ENCODE measurements at places on chromosomes 4 and X.

DNA sequence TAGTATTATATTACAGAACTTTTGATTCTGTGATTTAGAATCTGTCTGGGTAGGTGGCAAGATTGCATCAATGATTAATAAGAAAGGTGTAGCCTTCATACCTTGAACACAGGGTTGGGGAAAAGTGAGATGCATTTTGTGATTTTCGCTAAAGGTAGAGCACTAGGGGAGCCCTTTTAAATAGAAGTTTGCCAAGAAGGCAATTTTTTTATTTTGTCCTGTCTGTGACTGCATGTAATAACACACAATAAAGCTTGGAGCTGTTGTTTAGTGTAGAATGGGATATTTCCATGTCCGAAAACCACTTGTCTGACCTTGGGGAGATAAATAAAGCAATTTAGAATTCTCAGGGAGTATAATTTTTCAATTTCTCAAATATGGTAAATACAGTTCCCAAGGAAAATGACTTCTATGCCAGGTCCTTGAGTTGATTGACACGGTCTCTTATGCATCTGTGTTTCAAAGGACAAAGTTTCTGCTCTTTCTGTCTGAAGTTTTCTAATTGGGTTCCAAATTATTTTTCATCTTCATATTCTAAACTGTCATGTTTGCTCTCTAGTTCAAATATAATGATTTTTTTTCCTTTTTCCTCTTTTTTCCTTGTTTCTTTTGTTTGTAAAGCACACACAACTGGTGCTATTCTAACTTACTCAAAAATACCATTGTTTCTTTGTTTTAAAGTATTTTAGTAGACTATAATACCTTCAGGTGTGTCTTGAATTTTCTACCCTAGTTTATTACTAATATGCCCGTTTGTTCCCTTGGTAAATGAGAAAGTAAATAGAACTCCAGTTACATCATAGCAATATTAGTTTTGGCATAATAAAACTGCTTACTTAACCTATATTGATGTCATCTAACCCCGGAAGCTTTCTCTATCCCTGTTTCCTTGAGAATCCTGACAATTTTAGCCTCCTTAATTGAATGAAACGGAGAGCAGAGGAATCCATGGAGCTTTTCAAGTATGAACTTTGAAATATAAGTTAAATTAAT lies 87.8 kb upstream of the BMPR1B start:
- DNase-seq = no peak

GRCh38 chr4:141425124-141425523 lies 204.4 kb downstream of the ZNF330 start:
- DNase-seq = peak; percentile 64

GRCh38 chr4:98682719-98683118 lies 24.3 kb upstream of the TSPAN5 start:
- DNase-seq = no peak

DNA sequence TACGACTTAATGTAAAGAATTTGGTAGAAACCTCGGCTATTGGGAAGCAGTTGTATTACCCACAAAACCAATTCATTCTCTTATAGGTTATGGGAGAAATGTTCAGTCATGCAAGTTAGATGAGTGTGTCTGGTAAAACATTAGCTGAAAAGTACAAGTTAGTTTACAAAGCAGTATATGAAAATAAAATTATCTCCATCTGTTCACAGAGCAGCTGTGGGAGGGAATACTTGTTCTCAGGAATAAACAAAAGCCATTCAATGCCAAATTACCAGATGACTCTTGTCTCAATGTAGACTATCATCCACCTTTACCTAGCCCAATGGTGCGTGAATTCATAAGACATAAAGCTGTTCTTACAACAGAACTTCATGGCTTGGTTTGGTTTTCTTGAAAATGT lies 28.6 kb downstream of the STAP1 start:
- no peak for DNase-seq

DNA sequence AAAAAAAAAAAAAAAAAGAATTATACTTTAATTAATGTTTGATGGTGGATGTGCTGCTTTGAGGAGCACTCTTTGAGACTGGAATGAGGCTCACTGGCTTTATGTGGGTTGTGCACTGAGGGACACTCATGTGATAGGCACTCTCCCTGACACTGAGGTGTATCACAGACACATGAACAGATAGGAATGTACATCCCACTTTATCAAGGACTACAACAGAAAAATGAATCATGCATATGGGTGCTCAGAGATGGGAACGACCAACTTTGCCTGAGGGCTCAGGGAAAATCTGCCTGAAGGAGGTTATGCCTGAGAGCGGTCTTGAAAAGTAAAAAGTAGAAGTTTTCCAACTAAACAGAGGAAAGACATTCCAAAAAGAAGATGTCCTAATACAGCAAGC lies 97.7 kb upstream of the RBPJ start:
- DNase-seq = peak; percentile 48

- DNase-seq = no peak
Measured at GRCh38 chrX:70969635-70970481, 39.0 kb upstream of the SLC7A3 start.

GRCh38 chr4:180828455-180829018 lies 1414.7 kb upstream of the TENM3 start:
- DNase-seq = peak; percentile 40

GRCh38 chrX:9132036-9132638 lies 98.2 kb upstream of the FAM9B start:
- no peak for DNase-seq

DNA sequence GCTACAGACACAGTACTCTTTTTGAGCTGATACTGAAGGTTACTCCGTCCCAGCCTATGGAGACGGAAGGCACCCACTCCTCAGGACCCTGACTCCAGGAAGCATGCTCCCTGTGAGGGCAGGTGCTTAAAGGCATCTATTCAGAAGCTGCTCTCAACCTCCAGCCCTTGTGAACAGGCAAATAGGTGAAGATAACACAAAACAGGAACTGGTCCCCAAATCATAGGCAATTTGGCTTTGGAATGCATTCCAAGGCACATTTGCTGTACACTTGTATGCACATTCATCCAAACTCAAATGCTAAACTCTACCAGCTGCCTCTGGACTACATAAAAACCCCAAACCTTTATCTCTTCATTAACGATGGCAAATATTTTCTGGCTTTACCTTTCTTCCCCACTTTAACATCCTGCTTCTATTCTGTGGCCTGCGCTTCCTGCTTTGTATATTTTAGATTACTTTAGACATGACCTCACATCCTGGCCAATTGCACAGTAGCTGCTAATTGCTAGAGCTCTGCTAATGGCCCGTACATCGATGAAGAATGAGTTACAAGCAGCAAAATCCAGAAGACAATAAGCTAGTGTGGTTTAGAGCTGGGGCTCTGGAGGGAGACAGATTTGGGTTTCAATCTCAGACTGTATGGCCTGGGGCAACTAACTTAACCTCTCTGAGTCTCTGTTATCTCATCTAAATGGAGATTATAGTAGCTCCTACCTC lies 3.2 kb downstream of the SEL1L3 start:
- DNase-seq = no peak

DNA sequence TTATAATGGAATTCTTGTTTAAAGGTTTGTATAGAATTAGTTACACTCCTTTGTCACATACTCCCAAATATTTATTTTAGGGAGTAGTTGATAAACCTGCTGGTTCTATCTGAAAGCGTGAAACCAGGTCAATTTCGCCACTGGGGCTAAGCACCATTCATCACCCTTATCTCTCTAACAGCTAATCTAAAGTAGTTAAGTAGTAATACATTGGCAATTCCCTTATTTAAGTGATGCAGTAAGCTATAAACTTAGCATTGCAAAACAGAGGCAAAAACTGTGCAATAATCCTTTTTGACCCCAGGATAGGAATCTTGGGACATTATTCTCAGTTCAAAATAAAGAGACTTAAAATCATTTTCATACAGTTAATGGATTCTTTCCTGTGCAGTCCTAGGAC lies 33.7 kb upstream of the PTPN13 start:
- DNase-seq = no peak

DNA sequence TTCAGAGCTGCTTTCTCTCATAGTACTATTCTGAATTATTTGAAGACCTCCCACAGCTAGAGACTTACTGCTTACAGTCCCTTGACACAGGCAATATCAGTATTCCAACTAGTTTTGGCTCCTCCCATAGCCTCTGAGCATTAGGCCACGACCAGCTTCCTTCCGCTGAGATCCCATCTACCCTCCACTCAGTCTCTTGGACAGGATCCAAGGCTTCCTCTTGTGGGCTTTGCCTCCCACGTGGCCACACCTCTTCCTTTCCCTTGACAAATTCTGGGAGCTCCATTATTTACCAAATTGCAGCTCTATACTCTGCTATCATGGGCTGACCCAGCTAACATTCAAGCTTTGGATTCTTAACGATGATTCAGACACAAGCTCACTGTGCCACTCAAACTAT lies 470.4 kb upstream of the GALNT7 start:
- no peak for DNase-seq

GRCh38 chrX:32576885-32577284 lies 634.5 kb downstream of the DMD start:
- DNase-seq = no peak

DNA sequence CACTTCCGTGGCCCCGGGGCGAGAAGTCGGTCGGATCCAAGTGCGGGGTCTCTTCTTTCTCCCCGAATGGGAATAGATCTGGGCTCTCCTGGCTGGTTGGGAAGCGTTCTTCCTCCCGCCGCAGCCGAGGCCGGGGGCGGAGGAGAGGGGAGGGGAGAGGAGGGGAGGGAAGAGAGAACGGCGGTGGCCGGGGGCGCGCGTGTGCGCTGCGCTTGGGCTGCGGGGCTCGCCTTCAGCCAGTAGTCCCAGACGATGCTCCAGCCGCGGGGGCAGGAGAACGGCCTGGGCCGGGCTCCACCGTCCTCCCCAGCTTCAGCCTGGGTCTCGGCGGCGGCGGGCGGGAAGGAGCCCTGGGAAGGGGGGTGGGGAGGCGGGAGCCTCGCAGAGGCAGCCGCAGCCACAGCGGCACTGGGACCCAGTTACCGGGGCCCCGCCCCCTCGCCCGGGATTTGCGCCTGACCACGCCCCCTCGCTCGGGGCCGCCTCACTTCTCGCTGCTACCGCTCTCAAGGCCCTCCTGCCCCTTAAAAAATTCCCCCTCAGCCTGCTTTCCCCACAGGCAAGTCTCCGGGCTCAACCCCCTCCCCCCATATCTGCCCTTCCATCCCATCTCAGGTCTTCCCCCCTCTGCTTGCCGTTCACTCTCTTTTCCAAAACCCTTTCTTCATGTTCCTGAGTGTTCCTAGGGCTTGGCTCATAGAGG lies at the start of gene FGD1:
Gene FGD1 (minus strand): TSS at position 421 of the 703 bp plus-strand sequence. CDS start 802 bp downstream, outside the sequence.
- DNase-seq = no peak

DNA sequence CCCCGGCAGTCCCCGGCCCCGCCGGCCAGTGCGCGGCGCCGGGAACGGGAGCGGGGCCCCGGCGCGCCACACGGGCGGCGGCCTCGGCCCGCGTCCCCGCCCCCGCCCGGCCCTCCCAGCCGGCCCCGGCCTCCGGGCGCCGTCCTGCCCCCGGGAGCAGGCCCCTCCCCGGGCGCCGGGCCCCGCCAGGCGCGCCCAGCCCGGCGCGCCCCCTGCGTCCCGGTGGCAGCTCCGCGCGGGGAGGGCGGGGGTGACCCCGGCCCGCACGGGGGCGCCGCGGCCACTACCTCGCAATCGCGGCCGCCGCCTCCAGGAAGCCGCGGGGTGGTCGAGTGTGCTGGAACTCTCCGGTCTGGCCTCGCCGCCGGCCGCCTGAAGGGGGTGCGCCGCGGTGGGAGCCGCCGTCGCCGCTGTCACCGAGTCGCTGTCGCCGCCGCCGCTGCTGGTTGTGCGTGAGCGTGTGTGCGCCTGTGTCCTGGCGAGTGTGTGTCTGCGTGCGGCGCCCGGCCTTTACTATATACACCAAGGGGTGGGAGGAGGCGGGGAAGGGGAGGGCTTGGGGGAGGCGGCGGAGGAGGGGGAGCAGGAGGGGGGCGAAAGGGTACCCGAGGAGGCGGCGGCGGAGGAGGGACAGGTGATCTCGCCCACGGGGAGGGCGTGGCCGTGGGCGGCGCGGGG lies at the start of gene RAI2:
Gene RAI2 (minus strand): TSS at position 488 of the 678 bp plus-strand sequence. CDS start 59,288 bp downstream, outside the sequence.
- DNase-seq = no peak

DNA sequence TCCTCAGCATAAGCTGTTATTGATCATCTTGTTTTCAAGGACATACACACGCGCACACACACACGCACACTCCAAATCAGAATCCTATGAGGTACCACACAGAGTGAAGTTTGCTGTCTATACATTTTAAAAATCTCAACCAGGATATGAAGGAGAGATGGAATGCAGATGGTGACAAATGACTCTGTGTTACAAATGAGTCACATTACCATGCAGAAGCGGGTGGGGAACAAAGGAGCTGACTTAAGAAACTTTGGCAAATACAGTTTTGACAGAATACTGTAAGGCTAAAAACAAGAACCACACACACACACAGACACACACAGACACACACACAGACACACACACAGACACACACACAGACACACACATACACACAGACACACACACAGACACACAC lies 81.7 kb downstream of the RELL1 start:
- peak; percentile 17 for DNase-seq

DNA sequence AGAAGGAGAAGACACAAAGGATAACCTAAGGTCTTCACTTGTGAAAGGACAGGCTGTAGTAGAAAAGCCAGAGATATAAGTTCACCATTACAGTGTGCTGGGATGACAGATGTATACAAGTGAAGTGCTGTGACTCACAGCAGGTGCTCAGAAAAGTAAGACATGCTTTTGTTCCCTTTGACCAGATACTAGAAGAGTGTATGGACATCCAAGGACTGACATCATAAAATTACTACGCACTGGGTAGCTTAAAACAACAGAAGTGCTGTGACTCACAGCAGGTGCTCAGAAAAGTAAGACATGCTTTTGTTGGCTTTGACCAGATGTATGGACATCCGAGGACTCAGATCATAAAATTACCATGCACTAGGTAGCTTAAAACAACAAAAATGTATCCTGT lies 61.6 kb upstream of the BTC start:
- no peak for DNase-seq

- DNase-seq = no peak
Measured at GRCh38 chr4:77624213-77624612, 18.6 kb downstream of the CXCL13 start.

All from non-pigmented ciliary epithelial cell (primary cell).